ENCODE measurements at places on chromosomes 5 and 9. TPM values are rescaled to one million over a fixed set of nuclear protein-coding genes. Genes with fewer than 3 reads are reported as not detected.

The SLC25A46 gene
- 33.5 TPM for total RNA-seq

DNA sequence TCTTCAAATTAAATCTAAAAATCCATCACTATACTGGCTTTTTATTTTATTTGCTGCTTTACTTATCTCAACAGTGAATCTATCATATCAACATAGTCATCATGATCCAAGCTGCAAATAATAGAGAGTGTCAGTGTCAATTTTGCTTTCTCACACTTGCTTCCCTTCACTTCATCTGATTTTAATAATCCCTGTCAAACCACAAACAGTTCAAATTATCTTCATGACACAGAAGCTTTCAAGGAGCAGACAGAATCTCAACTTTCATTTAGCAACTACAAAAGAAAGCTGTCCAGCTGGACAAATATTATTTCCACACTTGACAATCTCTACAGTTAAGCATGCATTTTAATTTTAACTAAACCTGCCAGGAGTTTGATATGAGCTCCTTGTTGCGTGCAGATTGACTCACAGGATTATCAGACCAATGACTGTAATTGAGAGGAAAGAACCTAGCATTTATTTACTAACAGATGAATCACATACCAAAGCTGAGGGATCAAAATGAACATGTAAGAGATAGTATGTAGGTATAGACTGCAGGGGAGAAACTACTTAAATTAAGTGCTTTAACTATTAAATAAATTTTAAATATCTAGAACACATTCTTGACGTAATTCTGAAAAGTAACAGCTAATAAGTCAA is 56.0 kb downstream of the KIAA0825 start:
- no peak for DNase-seq

- no peak for DNase-seq
Measured at GRCh38 chr5:108387758-108388157, 5.9 kb upstream of the FBXL17 start.

GRCh38 chr9:80699511-80699998 is 989.8 kb downstream of the TLE1 start:
- peak; percentile 1 for DNase-seq

DNA sequence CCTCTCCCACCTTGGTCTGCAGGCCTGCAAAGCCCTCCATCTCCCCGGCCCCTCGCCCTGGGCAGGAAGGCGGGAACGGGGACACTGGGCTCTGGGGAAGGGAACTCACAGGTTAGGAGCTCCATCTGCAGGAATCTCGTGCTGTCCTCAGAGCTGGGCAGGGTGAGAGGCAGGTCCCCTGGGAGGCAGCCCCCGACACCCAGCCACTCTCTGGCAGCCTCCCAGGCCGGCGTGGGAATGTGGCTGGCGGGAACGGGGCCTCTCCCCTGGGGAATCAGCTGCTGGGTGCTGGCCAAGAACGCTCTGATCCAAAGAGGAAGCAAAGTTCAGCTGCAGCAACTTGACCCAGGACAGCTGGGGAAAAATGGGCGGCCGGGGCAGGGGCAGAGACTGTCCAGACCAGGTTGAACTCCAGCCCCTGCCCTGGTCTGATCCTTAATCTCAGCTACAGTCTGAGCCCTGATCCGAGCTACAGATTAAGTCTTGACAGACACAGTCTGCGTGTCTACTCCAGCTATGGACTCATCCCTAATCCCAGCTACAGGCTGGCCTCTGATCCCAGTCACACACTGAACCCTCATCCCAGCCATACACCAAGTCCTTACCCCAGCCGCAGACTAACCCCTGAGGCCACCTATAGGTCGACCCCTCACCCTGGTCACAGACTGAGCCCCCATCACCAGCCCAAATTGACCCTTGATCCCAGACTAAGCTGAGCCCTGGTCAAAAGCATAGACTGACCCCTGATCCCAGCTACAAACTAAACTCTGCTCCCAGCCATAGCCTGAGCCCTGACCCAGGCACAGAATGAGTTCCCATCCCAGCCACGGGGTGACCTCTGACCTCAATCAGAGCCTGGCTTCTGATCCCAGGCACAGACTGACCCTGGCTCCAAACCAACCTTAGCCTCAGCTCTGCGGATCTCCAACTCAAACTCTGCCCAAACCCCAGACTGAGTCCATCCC is 37.3 kb upstream of the EGFL7 start:
- DNase-seq: peak; percentile 75

GRCh38 chr5:170159947-170160346 is 54.2 kb downstream of the FOXI1 start:
- no peak for DNase-seq

DNA sequence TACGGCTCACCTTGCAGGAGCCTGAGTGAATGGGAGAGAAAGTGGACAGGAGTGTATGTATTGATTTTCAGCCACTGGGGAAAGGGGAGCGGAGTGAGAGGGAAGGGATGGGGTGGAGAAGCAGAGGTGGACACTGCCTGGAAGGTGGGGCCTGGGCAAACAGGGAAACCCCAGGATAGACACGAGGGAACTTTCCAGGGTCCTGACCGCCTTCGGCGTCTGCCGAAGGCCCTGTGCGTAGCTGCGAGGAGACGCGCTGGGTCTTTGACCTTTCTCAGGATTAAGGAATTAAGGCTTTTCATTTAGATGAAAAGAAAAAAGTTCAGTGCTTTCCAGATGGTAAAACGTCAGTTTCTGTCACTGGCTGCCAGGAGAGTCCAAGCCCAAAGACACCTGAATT is 134.6 kb upstream of the RAPGEF1 start:
- DNase-seq: peak; percentile 84
